ENCODE measurements at places on chromosomes 5 and 9.
A peak's percentile ranks its signal among the peaks of the same experiment; 100 is the strongest.

DNA sequence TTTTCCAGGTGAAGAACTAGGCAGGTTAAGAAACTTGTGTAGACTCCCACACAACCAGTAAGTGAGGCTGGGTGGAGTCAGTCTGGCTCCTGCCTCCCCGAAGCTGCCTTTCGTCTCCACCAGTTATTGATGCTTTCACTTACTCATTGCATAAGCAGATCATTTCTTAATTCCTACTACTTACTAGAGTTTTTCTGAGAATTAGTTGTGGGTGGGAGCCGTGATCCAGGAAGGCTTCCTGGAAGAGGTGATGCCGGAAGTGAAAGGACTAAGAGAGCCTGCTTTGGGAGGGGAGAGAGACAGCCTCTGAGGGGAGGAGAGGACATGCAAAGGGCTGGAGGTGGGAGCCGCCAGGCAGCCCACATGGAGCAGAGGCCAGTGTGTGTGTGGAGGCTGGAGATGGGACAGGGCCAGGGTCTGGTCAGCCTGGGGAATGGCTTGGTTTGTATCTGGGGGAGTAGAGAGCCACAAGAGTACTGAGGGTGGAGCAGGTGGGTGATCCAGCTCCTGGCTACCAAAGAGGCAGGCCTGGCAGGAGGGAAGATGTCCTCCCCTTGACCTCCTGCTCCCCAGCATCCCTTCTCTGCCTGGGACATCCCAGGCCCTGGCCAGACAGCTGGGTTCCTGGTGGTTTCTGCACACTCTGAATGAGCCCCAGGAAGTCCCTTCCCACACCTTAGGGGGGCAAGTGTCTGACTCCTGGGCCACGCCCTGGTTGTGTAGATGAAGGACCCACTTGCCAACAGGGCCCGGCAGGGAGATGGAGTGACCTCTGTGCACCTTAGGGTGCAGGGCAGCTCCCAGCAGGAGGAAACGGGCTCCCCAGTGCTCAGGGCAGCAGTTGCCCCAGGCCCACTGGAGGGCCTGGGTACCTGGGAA, 12.2 kb upstream of the CARD19 start:
- DNase-seq: no peak

GRCh38 chr9:73038613-73039012, 85.8 kb upstream of the ALDH1A1 start:
- DNase-seq: no peak

DNA sequence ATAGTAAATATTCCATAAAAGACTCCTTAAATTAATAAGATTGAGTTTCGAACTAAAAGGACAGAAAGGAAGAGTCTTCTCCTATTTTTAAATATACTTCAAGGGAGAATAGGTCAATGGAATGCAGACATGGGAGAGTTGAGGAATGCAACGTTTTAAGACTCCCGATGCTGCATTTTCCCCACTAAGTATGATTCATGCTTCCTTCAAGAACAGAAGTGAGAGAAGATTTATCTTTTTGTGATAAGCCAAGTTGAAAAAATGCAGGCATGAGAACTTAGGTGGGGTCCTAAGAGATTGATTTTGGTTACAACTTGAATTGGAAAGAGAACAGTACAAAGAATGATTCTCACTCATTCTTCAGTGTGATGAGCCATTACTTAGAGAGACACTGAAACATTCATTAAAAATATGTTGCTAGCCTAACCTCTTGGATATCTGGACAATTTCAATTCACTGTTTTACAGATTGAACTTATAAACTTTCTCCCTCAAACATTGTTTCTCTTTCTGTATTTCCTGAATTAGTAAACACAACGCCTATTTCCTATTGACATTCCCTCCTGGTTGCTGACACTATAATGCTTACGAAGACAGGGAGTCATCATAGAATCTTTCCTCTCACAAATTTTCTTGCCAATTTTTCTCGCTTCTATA, 1666.1 kb upstream of the WWC1 start:
- peak; percentile 24 for DNase-seq

DNA sequence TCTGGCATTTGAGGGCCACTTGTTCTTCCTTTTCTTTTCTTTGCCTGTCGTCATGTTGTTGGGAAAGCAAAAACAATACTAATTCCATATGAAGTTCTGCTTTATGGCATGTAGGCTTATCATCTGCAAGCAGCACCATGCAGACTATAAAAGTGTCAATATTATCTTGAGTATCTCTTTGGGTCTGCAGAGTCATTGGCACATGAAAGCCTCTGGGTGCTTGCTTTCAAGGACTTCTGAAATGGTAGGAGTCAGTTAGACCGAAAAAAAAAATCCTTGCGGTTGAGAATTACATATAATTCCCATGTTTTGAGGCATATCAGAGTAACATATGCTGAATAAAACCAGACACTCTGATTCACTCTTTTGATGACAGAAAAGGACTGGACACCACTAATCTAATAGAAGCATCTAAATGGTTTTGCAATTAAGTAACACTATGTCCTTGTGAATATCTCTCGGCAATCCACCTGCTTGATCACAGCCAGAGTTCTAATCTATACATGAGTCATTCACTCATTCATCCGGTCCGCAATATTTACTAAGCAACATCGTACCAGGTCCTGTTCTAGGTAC, 44.4 kb downstream of the GNAQ start:
- no peak for DNase-seq

DNA sequence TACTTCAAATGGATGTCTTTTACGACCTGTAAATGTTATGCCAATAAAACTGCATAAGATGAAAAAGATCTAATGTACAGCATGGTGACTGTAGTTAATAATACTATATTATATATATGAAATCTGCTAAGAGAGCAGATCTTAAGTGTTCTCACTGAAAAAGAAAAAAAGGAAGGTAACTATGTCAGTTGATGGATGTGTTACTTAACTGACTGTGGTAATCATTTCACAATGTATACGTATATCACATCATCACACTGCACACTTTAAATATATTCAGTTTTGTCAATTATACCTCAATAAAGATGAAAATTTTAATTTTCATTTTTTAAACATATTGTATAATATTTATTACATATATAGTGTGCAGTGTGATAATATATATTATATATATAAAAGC, 31.9 kb downstream of the THBS4 start:
- DNase-seq: no peak

DNA sequence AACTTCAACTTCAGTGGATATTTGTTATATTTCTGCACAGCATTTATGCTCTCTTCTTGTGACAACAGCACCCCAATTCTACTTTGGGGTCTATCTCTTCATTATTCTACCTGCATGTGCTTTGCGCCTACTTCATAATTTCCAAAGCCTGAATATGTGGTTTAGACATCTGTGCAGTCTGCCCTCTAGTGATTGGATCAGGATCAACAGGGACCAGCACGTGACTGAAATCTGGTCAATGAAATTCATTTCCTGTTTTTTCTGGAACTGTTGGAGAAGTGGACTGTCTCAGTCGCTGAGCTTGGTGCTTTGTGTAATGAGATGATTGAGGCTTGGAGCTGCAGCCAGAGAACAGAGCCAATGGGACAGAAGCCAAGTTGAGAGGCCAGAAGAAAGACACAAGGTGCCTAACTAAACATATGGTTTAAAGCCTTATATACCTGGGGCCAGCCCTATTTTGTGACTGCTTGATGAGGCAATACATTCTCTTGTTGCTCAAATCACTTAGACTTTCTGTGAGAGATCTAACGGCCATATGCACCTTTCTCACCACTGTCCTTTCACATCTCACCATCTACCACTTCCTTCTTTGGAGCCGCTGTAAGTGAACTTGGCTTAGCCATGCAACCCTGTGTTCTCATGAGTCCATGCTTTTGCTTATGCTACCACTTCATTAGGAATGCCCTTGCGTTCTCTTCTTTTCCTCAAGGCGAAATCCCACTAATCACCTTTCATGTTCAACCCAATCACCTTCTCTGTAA, 68.8 kb upstream of the PPP2R2B start:
- no peak for DNase-seq

DNA sequence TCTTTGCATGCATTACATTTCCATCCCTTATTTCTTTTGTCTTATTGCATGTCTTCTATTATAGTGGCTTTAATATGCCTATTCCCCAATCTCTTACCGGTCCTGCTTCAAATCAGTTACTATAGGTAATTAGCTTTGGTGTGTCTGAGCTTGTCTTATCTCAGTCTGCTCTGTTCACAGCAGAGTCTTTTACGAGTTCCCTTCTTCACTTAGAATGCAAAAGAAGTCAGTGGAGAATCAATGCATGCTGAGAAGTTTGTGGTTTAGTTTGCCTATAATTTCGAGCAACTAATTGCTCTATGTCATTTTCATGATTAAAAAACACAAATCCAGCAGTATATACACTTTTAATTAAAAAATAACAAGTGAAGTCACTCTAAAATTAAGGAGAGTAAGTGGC, 545.0 kb downstream of the SLCO4C1 start:
- no peak for DNase-seq

DNA sequence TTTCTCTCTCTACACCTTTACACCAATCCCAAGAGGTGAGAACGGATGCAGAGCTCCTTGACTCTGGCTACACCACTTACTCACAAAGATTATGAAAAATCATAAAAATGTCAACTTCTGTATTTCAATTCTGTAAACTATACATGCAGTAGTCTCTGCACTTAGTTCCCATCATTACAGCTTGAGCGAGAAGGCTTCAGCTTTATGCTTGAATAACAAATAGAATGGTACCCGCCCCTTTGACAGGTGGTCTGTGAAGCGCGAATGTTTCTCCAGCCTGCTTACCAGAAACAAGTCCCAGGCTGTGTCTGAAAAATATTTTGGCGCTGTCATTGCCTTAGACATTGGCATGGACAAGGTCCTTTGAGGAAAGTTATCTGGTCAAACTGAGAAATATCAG, 562.4 kb upstream of the CLINT1 start:
- no peak for DNase-seq

DNA sequence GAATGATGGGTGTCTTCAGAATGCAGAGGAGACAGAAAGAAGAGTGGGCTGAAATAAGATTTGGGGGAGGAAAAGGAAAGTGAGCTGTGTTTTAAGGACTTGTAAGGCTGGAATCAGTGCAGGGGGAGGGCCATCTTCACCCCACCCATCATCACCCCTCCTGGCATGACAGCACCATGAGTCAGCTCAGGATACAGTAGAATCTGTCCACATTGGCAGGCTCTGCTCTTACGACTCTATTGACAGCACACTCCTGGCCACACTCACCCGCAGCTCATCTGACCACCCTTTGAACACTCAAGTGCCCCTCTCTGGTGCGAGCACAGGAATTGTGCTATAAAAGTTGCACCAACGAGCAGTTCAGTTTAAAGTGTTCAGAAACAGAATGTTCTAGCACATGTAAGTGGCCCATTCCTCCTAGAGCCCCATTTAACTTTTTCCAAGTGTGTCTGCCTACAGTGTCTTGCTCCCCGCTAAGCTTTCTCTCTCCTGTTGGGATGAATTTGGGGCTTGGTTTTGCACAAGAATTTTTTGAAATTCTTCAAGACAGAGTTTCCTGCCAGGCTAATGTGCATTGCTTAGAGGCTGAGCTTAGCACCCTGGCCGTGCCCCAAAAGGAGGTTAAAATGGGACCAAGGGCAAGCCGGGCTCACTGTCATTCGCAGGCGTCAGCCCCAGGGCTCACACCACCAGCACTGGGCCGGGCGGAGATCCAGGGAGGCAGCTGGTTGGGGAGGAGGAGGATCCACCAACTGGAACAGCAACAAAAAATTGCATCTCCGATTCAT, 12.0 kb downstream of the ADRA1B start:
- peak; percentile 84 for DNase-seq

- DNase-seq: no peak
Measured at GRCh38 chr5:95962475-95962773, 773 bp upstream of the ELL2 start.

DNA sequence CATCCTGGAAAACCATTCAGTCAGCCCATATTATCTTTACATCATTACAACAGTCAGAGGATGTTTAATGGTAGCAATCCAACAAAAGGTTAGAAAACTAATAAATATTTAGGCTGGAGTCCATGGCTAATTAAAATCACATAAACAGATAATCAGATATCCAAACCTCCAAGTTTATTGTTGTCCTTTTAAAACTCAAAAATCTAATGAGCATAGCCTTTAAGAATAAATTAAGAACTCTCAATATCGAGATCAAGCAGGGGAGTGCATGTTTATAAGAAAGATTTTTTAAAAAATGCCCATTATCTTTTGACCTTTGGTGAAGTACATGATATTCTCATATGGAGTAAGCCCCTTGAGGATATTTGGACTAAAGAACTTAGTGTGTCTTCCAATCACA, 842.9 kb upstream of the SEMA6A start:
- DNase-seq: no peak

DNA sequence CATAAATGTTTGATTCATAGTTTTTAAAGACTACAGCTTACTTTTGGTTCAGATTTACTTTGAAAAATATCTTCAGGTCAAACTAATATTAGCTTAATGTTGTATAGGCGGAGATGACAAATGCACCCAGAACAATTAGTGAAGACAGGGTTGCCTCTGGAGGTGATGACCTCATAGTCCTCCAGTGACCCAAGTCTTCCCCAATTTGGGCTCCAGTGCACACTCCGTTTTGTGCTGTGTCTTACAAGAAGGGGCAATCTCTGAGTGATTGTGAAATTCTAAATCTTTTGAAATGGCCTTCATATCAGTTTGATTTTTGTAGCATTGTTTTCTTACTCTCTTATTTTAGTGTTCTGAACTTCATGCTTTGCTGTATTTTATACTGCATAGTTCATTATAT, 57.6 kb downstream of the DENND4C start:
- no peak for DNase-seq

DNA sequence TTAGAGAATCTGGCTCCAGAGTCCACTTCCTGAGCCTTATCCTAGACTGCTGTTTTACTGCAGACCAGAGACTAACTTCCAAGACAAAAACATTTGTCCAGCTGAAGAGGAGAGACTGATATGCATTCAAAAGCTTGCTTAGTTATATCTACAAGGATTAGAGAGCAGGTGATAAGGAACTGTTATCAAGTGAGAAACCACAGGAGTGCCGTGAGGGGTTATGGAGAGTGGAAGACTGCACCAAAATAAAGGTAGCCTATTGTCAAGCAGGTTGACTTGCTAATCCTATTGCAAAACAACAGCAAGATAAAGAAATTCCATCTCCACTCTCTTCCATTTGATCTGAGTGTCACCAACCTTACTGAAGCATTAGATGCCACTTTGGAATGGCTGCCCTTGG, 139.1 kb downstream of the SCAMP1 start:
- no peak for DNase-seq

GRCh38 chr5:179416114-179416822, 71.0 kb upstream of the ADAMTS2 start:
- no peak for DNase-seq

- no peak for DNase-seq
Measured at GRCh38 chr5:25295067-25295466, 650.3 kb upstream of the CDH10 start.

All from fibroblast of skin of back (primary cell).